Sciatic nerve (tissue), 2 donors: ENCODE measurements at places on chromosomes 7 and 10. TPM values are rescaled to one million over a fixed set of nuclear protein-coding genes. Genes with fewer than 3 reads are reported as not detected.

ENO4 gene
- total RNA-seq: 1.2 TPM

TAC1 gene
- total RNA-seq: 5.9 TPM

RBP4 gene
- 42.7 TPM for total RNA-seq

GRCh38 chr10:28295336-28295735, 7.5 kb downstream of the MPP7 start:
- DNase-seq: no peak

GRCh38 chr7:90536449-90536848, 59.7 kb upstream of the CDK14 start:
- no peak for DNase-seq

DNA sequence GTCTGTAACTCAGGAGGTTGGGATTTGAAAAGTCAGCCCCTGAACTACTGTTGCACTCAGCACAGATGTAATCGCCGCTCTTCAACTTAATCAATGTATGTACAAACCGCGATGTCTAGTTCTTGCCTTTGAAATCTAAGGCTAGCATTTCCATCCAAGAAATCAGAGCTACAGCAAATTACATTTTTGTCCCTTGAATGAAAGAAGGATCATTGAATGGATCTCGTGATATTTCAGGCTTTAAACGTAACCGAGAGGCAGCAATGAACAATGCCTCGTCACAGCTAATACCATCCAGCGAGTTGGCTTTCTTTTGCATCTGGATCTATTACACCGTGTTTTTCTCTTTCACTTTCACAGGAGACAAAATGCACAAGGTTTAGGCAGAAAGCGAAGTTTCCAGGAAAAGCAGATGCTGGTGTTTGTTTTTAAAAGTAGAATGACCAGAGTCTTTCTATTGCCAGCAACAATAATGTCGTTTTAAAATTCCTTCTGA, 5.5 kb downstream of the SKIDA1 start:
- DNase-seq: no peak

DNA sequence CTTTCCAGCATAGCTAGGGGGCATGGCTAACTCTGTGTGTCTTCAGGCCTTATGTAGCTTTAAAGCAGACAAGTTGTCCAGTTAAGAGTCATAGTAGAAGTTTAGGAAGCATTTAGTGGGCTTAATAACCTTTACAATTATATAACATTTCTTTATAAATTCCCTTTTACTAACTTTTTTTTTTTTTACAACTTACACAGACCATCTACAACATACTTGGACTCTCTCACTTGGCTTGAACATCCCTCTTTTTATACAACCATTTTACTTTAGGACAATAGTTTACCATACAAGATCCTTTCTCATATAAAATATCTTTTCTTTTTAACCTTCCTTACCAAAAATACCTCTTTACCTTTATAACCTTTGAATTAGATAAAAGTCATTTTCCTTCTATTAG, 26.3 kb downstream of the SP4 start:
- no peak for DNase-seq
